ENCODE measurements at places on chromosomes 5 and 9. TPM values are rescaled to one million over a fixed set of nuclear protein-coding genes. Genes with fewer than 3 reads are reported as not detected.

The LHFPL2 gene
- total RNA-seq, result 0.09 TPM

GRCh38 chr5:169626779-169627178, 10.3 kb upstream of the DOCK2 start:
- no peak for DNase-seq
- H3K27me3 ChIP-seq, result peaks cover 17% of the 10 kb centered on the region
- no peak overlapping the region for H3K4me3 ChIP-seq

The PRUNE2 gene
- total RNA-seq, result 0.27 TPM

The WNK2 gene
- total RNA-seq, result 1.2 TPM

The LAMC3 gene
- total RNA-seq, result not detected

The TEX48 gene
- 0.68 TPM for total RNA-seq

GRCh38 chr5:130845049-130845765, 319.8 kb downstream of the HINT1 start:
- H3K4me3 ChIP-seq, result no peak overlapping the region
- peaks cover 5% of the 10 kb centered on the region for H3K27me3 ChIP-seq
- no peak overlapping the region for H3K27ac ChIP-seq

DNA sequence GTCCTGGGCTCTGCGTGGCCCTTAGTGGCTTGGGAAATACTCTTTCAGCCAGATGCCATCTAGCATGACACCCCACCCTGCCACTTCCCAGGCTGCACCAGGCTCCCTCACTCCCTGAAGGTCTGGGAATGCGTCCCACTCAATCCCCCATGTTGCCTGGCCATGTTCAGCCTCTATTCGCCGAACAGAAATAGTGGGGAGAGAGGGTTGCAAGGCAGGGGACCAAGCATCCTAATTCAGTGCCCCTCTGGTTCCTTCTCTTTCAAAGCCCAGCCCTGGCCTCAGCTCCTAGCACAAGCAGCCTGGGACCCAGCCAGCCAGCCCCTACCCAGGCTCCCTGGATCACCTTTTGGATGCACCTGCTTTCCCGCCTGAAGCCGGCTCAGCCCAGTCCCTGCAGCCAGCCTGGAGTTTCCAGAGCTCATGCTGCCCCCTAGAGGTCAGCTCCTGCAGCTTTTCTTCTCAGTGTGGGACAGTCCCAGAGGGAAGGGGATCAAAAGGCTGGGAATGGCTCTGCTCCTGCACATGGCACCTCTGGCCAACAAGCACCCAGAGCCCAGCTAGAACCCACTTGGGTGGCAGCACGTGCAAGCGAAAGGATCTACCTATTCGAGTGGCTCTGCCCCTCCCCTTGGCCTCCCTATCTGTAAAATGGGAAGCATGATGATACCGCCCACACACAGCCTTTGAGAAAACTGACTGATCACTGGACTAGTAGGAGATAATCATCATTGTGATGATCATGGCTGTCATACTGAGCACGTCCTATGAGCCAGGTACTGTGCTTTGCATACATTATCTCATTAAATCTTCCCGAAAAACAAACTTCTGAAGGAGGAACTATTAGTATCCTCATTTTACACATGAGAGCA, 48.7 kb upstream of the C5orf58 start:
- no peaks in the 10 kb centered on the region for H3K4me1 ChIP-seq
- DNase-seq, result peak; percentile 25
- H3K36me3 ChIP-seq, result no peaks in the 10 kb centered on the region
- no peak overlapping the region for H3K27ac ChIP-seq

The ACTBL2 gene
- not detected for total RNA-seq

The NIPAL4 gene
- 2.1 TPM for total RNA-seq

The DOCK8 gene
- total RNA-seq, result 113 TPM

GRCh38 chr5:180467989-180468731, 26.0 kb upstream of the CNOT6 start:
- peaks cover 7% of the 10 kb centered on the region for H3K27me3 ChIP-seq
- H3K36me3 ChIP-seq, result no peaks in the 10 kb centered on the region
- H3K27ac ChIP-seq, result no peak overlapping the region

Data from activated T-helper 2 cell treated with anti-CD3 and anti-CD28 coated beads, Interferon-gamma antibody, Interleukin-2, Interleukin-4, amounts not matched to agents 10 μg/mL and 5 μg/mL and 100 μg/mL, durations not matched to agents 14 hours and 24 hours and 36 hours (primary cell).